ENCODE measurements at places on chromosomes 3 and 15. TPM values are rescaled to one million over a fixed set of nuclear protein-coding genes. Genes with fewer than 3 reads are reported as not detected.
A peak's percentile ranks its signal among the peaks of the same experiment; 100 is the strongest.

GOLGA6L7 gene
- not detected for total RNA-seq

- no peak for DNase-seq
Measured at GRCh38 chr15:68151277-68151676, 53.9 kb downstream of the CALML4 start.

GRCh38 chr15:80503319-80503952 is 99.3 kb downstream of the ARNT2 start:
- DNase-seq = no peak

DNA sequence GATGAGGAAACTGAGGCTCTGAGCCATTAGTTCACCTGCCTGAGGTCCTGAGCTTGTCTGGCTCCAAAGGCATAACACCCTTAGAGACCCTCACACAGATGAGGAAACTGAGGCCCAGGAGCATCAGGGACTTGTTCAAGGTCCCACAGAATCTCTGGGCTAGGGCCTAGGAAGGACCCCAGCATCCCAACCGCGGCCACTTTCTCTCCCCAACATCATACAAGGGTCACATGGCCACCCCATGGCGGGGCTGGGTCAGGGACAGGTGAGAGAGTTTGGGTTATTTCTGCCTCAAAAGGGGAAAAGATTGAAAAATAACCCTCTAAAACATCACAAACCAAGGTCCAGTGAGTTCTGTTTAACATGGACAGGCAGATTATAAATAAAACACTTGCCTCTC is 6.7 kb downstream of the LINGO1 start:
- no peak for DNase-seq

DNA sequence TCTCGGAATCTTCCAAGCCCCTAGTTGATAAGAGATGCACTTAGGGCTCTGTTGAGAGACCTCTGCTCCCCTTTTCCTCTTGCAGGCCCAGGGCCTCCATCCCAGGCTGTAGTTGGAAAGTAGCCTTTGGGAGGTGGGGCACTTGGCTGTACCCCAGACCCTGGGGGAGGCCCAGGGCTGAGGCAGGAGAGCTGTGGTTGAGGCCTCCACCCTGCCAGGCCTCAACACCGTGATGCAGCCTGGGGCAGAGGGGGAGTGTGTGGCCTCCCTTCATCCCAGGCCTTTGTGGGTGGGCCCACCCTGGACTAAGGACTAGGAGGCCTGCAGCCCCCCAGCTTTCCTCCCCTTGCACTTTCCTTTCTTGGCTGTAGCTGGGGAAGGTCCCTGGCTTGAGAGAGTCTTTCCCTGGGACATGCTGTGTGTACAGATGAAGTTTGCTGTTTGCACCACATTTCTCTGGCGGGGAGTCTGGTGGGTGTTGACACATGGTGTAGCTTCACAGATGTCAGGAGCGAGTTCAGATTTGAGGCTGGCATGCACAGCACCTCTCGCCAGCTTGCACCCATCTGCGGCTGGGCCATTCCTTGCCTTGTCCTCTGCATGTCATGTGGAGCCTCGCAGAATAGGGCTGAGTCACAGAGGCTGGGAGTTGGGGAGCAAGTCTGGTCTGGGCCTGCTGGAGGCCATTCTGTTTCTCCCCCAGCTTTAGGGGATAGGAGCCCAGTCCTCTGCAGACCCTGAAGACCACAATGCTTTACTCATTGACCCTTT is 13.7 kb downstream of the PLEKHO2 start:
- DNase-seq = no peak

GRCh38 chr3:182212479-182213076 is 500.9 kb downstream of the SOX2 start:
- no peak for DNase-seq

DNA sequence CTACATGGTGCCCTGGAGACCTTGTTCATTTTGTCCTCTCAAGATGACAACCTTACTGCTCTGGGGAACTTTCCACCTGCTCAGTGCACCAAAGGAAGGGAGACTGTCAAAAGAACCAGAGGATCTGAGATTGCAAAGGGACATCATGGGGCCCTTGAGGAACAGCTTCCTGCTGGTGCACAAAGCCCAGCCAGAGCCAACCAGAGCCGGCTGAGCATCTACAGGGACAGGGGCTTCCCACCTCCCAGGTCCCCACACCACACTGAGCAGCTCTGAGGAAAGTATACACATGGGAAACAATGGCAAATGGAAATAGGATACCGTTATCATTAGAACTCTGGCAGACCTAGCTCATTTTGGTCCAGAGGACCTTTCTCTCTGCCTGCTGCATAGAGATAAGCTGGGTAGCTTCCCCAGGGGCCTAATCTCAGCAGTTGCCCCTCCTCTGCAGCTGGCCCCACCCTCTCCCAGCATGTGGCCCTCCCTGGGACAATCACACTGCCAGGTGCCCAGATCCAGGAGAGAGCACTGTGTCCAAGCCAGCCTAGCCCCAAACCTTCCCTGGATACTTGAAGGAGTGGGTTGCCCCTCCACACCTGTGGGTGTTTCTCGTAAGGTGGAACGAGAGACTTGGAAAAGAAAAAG is 123.4 kb upstream of the PRR20G start:
- no peak for DNase-seq

GRCh38 chr3:192128060-192128459 is 599.3 kb downstream of the FGF12 start:
- no peak for DNase-seq

GOLGA8H gene
- 2.1 TPM for total RNA-seq

- DNase-seq = no peak
Measured at GRCh38 chr3:38622336-38622735, 27.2 kb downstream of the SCN5A start.

DNA sequence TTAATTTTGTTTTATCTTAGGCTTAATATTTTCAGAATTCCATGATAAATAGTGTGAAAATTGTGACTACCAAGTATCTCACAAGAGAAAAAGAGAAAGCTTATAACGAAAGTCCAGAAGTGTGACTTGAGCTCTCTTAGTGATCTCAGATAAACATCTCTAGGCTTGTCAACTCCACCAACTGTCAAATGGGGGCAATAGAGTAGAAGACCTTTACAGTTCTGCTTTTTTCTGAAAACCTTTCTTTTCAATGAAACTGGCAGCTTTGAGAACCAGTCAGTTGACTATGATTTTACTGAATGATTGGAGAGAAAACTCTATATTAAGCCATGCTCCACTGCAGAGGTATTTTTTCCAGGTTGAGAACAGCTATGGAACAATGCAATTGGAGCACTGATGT is 119.2 kb upstream of the TP63 start:
- no peak for DNase-seq

ATP13A5 gene
- total RNA-seq = not detected

COPG1 gene
- 116 TPM for total RNA-seq

- DNase-seq = no peak
Measured at GRCh38 chr3:32794487-32795308, 23.1 kb upstream of the TRIM71 start.

DNA sequence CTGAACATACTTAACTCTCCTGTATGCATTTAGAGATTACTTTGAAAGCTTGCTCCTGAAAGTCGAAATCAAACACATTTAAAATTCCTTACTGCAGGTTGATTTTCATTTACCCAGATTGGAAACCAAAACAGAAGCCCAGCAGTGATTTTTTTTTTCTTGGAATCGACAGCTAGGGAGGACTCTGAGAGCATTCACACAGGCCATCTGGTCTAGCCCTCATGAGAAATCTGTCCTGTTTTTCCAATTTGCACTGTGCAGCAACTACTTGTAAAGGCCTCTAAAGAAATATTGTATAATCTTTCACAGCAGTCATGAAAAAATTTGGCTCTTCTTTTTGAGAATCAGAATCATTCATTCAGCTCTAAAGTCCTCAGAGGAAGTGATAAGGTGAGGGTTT is 179.2 kb downstream of the KCNAB1 start:
- DNase-seq = no peak

MYZAP gene
- total RNA-seq = 0.28 TPM

GRCh38 chr15:59548501-59549226 is 62.9 kb upstream of the GCNT3 start:
- DNase-seq = no peak

- no peak for DNase-seq
Measured at GRCh38 chr15:36344887-36345286, 234.5 kb upstream of the CDIN1 start.

DNA sequence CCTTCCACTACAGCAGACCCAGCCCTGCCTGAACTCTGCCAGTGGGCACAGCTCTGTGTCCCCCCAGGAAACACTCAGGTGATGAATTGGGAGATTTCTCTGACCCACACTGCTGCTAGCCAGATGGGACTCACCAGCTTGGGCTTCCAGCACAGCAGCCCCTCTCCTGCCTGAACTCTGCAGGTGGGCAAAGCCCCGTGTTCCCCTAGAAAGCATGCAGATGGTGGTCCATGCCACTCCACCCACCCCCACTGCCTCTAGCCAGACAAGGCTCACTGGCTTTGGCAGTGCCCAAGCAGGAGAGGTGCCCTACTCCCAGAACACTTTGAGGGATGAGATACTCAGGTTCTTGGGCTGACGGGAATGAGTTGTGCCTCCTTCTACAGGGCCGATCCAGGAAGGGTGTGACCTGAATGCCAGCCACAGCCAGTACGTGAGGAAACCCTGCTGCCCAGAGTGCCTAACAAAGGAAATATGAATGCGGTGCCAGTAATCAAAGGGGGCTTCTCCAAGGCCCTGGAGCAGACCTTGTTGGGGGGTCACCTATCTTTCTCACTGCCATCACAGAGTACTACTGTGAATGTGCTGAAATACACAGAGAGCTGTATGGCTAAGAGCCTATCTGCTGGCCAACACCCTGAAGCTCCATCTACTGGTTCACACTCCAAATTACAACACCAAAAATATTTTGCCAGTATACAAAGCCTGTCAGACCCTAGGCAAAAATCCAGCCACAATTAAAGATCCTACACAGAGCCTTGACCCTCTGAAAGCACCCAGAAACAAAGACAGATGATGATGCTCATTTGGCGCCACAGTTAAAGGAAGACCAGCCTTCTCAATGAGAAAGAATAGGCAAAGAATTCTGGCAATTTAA is 61.9 kb downstream of the BTLA start:
- DNase-seq = no peak

GRCh38 chr15:41286665-41287333 is 45.6 kb downstream of the OIP5 start:
- no peak for DNase-seq

GRCh38 chr3:85171976-85172375 is 213.2 kb downstream of the CADM2 start:
- DNase-seq = no peak

HES1 gene
- 32.6 TPM for total RNA-seq

DNA sequence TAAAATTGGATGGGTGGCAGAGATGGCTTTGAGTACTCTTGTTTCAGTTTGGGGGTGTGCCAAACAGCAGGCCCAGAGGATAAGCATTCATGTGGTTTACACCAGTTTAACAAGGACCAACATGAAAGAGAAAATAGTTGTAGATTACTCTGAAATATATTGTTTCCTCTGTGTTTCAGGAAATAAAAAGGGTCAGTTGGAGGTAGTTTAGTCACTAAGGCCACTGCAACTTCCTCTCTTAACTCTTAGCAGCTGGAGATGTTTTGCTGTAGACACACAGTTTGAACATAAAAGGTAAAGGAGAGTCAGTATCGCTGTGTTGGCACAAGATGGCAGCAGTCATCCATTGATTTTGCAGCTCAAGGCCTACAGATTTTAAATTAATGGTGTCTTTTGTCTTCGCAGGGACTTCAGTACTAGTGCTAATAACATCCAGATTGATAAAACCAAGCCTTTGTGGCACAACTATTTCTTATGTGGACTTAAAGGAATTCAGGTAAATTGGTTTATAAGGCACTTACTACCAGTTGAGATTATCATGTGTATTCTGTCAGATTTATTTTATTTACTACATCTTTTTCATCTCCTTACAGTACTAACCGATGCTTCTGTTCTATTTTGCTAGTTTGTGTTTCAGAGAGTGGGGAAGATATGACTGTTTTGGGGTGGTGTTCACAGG is 65.5 kb downstream of the GALK2 start:
- peak; percentile 53 for DNase-seq

DNA sequence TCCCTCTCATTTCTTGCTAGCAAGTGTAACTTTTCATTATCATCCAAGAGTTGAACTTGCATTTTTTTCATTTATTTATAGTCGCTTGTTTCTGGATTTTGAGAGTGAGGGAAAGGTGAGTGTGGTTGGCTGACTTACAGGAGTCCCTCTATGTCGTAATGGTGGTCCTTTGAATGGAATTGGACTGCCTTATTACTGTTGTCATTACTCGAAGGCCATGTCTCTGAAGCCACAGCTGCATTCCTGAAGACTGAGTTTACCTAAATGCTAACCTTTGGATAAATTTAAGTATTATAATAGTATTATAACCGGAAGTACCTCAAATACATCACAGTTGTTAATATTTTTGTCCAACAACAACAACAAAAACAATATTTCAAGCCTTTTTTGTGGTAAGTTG is 488.9 kb downstream of the GABRG3 start:
- DNase-seq = no peak

- no peak for DNase-seq
Measured at GRCh38 chr3:127206154-127206553, 13.2 kb downstream of the PRR23E start.

C3orf22 gene
- total RNA-seq = not detected

GRCh38 chr15:80142646-80143045 is 10.2 kb upstream of the FAH start:
- DNase-seq = no peak

- DNase-seq = no peak
Measured at GRCh38 chr3:143363949-143364348, 244.4 kb downstream of the CHST2 start.

GRCh38 chr15:60720493-60721256 is 241.7 kb upstream of the ICE2 start:
- DNase-seq = no peak

DNA sequence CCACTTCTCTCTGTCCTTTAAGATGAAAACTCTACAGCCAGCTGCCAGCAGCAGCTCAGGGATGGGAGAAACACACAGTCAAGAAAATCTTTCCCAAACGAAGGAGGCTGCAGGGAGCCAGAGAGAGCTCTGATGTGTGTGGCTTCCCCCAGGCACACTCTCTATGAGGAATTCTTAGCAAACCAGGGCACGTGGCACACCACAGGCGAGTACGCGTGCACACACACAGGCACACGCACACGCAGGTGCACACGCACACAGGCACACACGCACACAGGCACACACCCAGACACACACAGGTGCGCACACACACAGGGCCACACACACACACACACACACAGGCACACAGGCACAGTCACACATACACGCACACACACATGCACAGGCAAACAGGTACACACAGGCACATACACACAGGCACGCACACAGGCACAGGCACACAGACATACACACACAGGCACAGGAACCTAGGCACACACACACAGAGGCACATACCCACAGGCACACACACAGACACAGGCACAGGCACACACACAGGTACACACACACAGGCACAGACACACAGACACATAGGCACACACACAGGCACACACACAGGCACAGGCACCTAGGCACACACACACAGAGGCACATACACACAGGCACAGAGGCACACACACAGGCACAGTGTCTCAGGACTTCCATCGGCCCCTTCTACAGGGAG is 91.5 kb upstream of the ATP2B2 start:
- no peak for DNase-seq

DNA sequence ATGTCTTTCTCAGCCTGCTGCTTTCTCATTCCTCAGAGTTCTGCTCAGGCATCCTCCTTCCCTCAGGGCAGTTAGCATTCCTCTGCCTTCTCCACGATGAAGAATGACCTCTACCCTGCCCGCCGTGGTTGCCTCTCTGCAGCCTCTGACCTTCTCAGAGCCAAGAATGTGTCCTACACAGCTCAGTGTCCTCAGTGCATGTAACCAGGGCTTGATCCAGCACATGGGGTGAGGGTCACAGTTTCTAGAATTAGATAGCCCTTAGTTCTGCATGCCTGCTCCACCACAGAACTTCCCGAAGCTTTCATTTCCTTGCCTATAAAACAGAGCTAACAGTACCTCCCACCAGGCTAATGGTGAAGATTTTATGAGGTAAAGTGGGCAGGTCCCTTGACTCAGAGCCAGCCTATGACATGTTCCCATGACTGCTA is 182.1 kb downstream of the CLSTN2 start:
- DNase-seq = peak; percentile 3

ITGB5 gene
- 81.9 TPM for total RNA-seq

Measured in neural crest cell (in vitro differentiated cells).